T follicular helper cell (primary cell): ENCODE measurements at places on chromosomes 7 and 10.

- no peak for DNase-seq
These were observed 20.5 kb upstream of the COL1A2 start for GRCh38 chr7:94374231-94374630.

DNA sequence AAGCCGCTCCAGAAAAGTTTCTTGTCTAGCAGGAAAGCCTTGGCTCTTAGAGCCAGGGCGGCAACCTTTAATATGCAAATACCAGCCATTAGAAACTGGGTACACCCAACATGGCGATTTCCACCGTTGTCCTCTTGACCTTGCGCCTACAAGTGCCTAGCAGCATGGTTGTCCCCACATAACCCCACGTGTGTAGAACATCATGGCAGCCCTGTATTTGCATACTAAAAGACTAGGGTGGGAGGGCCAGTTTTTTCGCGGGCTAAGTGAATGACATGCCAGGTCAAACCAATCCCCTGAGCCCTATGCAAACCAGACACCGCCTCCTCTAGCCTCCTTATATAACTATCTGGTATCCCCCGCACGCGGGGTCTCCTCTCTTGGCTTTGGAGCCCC, 58.4 kb upstream of the FZD8 start:
- no peak for DNase-seq

DNA sequence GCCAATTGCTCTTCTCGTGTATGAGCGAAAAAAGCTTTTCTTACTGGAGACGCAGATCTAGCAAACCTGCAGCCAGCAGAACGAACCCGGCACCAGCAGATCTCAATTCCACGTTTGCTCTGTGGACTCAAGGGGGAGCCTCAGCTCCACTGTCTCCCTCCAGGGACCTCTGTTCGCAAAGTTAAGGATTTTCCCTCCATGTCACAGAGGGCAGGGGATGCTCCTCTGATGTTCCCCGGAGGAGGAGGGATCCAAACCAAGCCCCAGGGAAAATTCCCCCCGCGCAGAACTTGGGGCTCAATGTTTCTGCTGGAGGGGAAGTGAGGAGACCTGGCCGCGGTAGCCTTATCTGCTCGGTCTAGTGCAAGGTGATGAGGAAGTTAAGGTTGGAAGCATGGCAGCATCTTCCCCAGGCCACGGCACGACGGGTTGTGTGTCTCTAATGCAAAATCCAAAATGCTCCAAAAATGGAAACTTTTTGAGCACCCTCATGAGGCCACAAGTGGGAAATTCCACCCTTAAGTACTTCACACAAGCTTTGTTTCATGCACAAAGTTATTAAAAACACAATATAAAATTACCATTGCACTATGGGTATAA, 9.0 kb downstream of the IQCE start:
- DNase-seq = no peak

- DNase-seq = no peak
These were observed 302.7 kb downstream of the ZEB1 start for GRCh38 chr10:31621733-31622132.

- DNase-seq = no peak
These were observed 36.6 kb downstream of the SHH start for GRCh38 chr7:155775691-155776090.

- no peak for DNase-seq
These were observed 125.6 kb upstream of the SLC26A5 start for GRCh38 chr7:103571586-103571985.

GRCh38 chr7:55591282-55591931, 19.1 kb upstream of the VOPP1 start:
- DNase-seq = no peak

DNA sequence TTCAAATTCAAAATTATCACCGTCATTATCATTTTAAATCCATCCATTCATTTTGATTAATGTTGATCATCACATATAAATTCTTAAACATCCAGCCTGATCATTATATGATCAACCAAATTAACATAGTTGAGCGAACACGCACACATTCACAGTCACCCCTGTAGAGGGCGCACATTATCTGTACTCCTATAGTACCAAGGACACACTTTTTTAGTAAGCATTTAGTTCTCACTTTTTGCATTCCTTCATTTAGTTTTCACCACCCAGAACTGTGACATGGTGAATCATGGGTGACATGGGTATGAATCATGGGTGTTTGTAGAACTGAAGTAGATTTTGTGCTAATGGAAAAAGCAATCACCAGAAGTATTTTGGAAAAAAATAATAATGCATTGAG, 26.0 kb upstream of the ZNF735 start:
- no peak for DNase-seq

GRCh38 chr10:93367664-93368063, 114.5 kb downstream of the MYOF start:
- DNase-seq = no peak

DNA sequence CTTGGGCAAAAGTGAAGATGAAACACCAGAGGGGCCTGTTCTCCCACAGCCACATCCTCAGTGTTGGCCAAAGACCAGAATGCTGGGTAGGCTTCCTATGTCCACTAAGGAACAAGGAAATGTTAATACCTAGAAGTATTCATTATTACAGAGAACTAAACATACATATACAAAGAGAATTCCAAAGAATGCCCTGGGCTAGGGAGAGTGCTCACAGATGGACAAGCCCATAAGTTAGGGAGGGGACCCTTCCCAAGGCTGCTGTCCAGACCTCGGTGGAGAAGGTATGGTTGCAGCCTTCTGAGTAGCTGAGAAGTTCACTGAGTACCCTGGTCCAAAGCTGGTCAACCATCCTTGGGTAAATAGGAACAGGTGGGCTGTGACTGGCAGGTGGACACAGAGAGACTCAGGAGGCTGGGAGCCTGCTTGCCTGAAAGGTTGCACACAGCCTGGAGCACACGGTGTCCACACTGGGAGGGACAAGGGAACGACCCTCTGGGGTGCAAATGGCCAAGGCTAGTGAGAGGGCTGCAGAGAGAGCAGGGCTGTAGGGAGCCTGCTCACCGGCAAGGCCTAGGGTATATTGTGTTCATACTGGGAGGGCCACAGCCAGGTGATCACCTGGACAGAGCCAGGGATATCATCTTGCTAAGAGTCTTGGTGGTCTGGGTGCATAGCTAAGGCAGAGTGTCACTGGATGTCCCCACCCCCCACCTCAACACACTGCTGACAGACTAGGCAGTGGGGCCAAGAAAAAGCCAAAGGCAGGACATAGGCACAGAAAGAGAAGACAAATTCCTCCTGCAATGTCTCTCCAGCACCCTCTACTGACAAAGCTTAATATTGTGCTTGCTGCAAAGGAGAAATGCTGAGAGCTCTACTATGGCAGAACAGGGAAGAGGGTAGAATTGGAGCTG, 40.3 kb downstream of the CPVL start:
- no peak for DNase-seq

DNA sequence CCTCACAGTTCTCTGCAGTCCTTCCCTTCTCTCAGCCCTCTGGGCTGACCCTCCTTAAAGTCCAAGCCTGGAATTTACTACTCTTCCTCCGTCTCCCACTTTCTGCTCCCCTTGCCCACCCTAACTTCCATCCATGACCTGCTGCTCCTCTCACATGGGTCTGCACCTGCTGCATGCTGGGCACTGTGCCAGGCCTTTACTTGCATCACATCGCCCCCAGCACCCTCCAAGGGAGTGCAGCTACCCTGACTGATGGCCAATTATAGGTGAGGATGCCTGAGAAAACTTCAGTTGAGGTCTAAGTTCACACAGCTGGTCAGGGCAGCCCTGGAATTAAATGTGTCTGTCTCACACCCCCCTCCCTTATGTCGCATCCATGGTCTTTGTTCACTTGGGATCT, 53.6 kb upstream of the ZPBP start:
- no peak for DNase-seq

DNA sequence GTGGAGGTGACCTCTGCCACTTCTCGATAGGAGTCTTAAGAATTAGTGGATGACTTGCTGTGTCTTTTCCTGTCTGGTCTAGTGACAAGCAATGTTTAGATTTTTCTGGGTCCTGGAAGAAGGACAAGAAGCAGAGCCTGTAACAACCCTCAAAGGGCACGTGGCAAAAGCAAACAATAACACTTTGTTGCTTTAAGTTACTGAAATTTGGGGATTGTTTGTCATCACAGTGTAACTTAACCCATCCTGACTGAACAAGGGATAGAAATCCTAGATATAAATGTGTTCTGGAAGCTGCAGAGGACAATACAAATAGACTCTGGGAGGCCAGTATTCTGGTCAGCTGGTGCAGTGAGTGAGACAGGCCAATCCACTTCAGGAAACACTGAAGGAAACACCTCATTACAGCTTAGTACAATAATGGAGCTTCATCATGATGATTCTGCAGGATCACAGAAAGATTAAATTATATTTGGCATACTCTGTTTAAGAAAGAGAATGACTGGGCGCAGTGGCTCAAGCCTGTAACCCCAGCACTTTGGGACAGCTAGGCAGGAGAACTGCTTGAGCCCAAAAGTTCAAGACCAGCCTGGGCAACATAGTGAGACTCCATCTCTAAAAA, 23.3 kb downstream of the ENKUR start:
- no peak for DNase-seq

- DNase-seq = no peak
These were observed 54.2 kb downstream of the HECW1 start for GRCh38 chr7:43166686-43167085.

GRCh38 chr7:33556472-33556871, 348.9 kb upstream of the BMPER start:
- DNase-seq = no peak

- no peak for DNase-seq
These were observed 102.7 kb upstream of the C7orf33 start for GRCh38 chr7:148487912-148488311.

DNA sequence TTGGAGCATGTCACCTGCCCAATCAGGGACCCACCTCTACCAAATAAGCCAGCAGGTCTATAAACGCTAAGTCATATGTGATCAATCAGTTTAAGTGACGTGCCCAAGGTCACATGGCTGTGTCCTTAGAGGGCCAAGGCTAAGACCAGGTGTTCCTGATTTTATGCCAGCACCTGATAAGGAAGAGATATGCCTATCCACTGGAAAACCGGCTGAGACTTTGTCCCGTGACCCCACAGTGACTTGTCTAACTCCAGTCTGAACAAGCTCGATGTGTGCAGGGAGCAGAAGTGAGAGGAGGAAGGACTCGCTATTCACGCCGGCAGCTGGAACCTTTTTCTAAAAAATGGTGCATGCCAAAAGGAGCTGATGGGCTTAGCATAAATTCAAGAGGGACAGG, 57.0 kb downstream of the PRKAG2 start:
- no peak for DNase-seq

DNA sequence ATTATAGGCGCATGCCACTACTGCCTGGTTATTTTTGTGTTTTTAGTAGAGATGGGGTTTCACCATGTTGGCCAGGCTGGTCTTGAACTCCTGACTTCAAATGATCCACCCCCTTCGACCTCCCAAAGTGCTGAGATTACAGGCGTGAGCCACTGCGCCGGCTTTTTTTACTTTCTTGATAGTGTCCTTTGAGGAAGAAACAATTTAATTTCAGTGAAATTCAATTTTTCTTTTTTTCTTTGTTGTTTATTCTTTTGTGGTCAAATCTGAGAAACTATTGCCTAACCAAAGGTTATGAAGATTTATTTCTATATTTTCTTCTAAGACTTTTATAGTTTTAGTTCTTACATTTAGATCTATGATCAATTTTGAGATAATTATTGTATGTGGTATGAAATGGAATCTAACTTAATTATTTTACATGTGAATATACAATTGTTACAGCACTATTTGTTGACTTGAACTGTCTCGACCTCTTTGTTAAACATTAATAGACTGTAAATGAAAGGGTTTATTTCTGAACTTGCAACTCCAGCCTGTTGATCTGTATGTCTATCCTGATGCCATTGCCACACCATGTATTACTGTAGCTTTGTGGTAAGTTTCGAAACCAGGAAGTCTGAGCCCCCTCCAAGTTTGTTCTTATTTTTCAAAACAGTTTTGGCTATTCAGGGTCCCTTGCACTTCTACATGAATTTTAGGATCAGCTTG, 19.8 kb upstream of the RASSF4 start:
- DNase-seq = no peak

GRCh38 chr10:129601737-129602136, 134.7 kb downstream of the MGMT start:
- DNase-seq = no peak

DNA sequence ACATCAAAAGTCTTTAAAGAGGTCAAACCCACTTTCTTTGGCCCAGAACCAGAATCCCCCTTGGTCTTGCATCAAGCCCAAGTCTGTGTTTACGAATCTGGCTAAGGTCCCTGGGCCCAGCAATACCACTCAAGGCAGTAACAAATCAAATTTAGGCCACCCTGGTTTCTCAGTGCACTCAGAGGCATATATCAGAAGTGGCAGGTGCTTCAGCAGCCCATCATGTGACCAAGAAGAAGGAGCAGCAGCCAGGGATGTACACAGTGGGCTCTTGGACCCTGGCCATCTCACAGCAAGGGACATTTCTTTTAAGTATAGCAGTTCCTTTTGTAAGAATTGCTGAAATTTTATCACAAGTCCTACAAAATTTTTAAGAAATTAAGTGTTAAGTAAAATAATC, 7.3 kb upstream of the SLC25A13 start:
- DNase-seq = no peak

DNA sequence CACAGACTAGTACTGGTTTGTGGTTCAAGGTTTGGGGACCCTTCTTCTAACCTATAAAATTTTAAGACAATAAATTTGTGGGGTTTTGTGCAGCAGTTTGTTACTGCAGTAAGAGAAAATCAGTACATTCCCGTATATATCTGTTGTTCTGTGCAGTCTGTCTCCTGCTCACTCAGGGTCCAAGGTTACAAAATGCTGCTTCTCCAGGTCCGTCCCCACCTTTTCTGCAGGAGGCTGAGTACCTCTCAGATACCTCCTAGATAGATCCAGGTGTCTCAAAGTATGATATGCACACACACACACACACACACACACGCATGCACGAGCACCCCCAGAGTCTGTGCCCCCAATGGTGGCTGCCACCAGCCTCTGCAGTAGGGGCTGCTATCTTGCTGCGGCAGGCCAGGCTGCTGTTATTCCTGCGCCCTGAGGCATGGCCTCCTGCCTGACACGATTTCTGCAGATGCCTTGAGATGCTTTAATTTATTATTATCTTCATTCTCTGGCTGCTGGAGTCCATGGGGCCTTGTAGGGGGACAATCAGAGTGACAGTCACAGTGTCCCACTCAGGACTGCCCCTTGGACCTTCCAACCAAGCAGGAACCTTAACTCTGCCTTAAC, 25.2 kb upstream of the ASL start:
- DNase-seq = no peak

DNA sequence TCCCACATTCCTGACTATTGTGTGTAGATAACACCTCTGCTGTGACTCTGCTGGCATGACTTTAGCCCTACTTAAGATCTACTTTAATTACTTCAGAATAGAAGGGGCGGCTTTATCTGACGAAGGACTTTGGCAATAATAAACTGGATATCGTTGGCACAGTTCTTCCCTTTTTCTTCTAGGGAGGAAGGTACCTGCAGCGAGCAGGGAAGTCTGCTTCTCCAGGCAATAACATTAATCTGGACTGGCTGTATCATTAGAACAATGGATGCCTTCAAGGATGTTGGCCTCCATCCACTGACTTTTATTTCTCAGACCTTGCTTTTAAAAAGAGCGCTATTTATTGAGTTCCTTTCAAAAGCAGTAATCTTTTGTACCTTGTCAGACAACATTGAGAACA, 172.6 kb upstream of the THSD7A start:
- no peak for DNase-seq
